ENCODE measurements at places on chromosomes 6 and 20. TPM values are rescaled to one million over a fixed set of nuclear protein-coding genes. Genes with fewer than 3 reads are reported as not detected.

The DLGAP4 gene
- 28.2 TPM for polyA plus RNA-seq

The AVP gene
- 5.2 TPM for polyA plus RNA-seq

The SNTA1 gene
- 7.7 TPM for polyA plus RNA-seq

The SLC22A16 gene
- polyA plus RNA-seq = 1.0 TPM

The POLH gene
- polyA plus RNA-seq = 6.2 TPM

The C20orf144 gene
- polyA plus RNA-seq = 0.23 TPM

The PLG gene
- 0.07 TPM for polyA plus RNA-seq

The NKX2-4 gene
- polyA plus RNA-seq = under 0.01 TPM

The TTLL9 gene
- polyA plus RNA-seq = 0.46 TPM

- DNase-seq = no peak
These were observed 62.1 kb downstream of the STK35 start for GRCh38 chr20:2163757-2164156.

- DNase-seq = no peak
These were observed 179.0 kb downstream of the BCAS1 start for GRCh38 chr20:53891306-53891894.

DNA sequence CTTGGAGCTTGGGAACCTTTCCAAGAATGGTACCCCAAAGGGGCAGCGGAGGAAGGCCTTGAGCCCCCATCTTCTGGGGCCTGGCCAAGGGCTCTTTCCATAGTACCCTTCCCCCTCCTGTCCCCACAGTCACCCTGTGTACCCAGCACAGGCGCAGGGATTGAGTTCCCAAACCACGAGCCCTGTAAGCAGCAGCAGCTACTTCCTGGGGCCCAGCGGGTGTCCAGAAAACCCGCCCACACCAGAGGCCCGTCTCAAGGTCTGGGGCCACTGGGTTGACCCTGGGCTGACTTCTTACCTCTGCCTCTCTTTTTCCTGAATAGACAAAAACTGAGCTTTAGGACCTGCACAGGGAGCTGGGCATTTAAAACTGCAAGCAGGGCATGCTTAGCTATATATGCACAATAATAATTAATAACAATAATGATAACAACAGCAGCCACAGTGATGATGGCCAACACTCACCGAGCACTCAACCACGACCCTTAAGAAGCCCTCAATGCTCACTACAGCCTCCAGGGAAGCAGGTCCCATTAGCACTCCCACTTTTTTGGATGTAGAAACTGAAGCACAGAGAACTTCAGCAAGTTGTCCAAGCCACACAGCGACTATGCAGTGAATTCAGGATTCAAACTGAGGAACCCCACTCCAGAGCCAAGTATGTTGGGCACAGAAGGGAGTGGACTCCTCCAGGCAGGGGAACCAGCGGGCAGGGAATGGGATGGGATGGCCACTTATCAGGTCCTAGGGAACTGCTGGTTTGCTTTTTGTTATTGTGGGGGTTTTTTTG, 14.5 kb downstream of the NOL4L start:
- DNase-seq = no peak

DNA sequence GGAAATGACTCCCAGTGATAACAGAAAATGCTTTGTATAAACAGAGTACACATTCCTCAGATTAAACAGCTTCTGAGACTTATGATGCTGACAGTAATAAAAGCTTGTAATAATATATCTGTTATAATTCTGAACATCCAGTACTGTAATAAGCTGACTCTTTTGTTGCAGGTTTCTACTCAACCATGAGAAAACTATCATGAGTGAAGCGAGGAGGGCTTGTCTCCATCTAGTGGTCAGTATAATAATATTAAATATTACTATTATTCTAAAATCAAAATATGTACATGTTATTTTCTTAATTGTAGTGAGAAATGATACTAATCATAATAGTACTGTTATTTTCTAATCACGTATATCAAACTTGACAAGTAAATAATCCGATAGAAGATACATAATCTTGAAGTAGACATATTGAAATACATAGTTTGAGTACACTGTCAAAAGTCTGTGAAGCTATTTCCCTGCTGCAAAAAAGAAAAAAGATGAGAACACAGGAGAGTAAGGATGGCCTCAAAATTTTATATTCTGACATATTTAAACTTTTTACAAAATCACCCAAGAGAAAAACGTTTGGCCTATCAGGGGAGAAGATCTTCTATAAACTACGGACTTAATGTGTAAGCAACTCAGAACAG, 183.1 kb downstream of the MOXD1 start:
- DNase-seq = no peak

DNA sequence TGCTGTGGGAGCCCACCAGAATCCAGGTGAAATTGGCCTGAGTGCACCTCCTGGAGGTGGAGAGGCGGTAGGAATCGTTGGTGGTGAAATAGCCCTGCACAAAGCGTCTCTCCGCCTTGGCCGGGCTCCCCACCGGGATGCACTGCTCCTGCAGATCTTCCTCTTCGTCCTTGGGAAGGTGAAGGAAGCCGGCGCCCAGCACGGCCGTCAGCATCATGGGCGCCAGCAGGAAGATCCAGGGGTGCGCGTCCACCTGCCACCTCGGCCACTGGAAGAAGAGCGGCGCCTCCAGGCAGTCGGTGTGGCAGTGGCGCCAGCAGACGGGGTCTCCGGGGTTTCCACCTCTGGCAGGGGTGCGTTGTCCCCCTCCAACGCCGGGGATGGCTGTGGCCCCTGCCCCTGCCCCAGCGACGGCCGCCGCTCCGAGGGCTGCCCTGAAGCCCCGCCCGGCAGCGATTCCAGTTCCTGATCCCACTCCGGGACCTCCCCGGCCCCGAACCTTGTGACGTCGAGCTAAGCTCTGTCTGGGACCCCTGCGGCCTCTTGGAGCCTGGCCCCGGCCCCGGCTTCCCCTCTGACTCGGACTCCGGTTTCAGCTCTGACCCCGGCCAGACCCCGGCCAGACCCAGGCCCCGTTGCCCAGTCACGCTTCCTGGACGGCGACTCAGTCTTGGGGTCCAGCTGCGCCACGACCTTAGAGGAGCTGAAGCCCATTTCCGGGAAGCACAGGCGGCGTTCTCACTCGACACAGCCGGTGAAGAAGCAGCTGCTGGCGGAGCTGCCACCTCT, 91.9 kb downstream of the CD164 start:
- no peak for DNase-seq

- no peak for DNase-seq
These were observed 419.9 kb upstream of the SOX4 start for GRCh38 chr6:21173678-21174077.

DNA sequence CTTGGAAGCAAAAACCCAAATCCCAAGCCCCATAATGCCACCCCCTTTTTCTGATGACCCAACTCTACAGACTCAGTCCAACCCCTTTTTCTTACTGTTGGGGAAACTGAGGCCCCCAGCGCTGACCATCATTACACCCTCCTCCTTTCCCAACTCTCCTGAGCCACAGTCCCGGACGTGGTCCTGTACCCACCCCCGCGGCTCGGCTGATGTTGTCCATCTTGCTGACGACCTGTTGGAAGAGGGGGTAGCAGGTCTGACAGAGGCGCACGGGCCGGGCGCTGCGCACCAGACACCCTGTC, 533 bp downstream of the OSTM1 start:
- no peak for DNase-seq

DNA sequence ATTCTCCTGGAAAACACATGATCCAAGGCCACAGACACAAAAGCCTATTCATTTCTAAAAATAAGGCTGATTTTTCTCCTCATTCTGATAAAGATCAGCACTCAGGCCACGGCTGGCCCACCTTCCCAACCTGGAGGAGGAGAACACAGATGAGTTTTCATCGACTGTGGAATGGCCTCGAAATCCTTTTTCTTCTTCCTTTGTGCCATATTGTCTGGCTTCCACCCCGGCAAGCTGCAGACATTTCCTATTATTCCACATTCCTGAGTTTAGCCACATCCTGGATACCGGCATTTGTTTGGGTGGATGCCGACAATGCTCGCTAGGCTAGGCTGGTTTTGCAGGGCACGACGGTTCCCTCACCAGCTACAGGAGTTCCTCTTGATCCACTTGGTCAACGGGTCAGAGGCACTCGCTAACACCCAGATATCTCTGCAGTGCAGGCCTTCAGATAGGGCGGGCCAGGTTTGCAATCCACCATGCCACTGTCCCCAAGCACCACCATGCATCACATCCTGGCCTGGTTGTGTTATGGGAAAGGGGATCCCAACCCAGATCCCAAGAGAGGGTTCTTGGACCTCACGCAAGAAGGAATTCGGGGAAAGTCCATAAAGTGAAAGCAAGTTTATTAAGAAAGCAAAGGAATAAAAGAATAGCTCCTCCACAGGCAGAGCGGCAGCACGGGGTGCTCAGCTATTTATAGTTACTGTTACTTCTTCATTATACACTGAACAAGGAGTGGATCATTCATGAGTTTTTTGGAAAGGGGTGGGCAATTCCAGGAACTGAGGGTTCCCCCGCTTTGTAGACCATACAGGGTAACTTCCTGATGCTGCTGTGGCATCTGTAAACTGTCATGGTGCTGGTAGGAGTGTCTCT, 4.2 kb upstream of the CTSZ start:
- no peak for DNase-seq

GRCh38 chr6:42296614-42297013, 79.0 kb upstream of the MRPS10 start:
- DNase-seq = no peak

DNA sequence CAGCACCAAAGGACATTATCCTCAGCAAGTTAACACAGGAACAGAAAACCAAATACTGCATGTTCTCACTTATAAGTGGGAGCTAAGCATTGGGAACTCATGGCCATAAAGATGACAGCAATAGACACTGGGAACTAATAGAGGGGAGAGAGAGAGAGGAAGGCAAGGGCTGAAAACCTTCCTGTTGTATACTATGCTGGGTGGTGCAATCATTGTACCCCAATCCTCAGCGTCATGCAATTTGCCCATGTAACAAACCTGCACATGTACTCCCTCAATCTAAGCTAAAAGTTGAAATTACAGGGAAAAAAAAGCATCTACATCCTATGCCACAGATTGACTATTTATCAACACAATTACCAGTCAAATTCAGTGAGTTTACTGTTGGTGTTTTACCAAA, 20.0 kb upstream of the VNN1 start:
- no peak for DNase-seq

GRCh38 chr6:77180326-77180725, 283.0 kb downstream of the HTR1B start:
- no peak for DNase-seq

DNA sequence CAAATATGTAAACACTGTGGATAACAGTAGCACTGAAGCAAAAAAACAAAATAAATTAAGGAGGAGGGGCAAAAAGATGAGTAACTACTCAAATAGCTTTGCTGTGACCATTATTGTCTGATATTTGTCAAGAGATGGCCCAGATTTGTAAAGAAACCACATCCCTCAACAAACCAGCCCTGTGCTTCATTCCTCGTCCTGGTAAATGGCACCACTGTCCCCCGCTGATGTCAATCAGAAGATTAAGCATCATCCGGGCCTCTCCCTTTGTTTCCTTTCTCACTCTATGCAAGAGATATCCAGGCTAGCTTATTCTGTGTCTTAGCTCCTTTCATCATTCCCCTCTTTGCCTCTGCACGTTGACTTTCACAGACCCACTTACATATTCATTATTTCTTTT, 259.0 kb downstream of the SYNE1 start:
- no peak for DNase-seq

DNA sequence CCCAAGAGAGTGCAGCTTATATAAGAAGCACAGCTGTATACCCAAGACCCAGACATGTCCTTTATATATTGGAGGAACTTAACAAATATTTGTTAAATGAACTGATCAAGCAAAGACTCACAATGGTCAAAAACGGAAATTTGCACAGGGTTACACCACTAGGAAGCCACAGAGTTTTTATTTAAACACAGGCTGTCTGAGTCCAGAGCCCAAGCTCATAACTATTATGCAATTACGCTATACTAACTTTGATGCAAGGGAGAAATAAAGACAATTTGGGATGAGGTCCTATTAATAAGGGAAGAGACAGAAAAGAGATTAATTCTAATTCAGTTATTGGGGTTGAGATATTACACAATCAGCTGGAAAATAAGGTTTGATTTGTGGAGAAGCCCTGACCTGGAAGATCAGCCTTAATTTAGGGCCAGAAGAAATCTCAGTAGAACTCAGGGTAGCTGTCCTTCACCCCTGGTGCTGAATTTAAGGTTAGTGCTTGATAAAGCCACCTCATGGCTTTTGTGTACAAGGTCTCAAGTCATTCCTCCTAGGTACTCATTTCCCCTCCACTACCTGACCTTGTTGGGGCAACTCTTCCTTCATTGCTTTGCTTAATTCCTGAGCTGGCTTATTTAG, 10.5 kb upstream of the ZNF334 start:
- DNase-seq = no peak

- DNase-seq = no peak
These were observed 52.2 kb upstream of the TRERF1 start for GRCh38 chr6:42503894-42504293.

DNA sequence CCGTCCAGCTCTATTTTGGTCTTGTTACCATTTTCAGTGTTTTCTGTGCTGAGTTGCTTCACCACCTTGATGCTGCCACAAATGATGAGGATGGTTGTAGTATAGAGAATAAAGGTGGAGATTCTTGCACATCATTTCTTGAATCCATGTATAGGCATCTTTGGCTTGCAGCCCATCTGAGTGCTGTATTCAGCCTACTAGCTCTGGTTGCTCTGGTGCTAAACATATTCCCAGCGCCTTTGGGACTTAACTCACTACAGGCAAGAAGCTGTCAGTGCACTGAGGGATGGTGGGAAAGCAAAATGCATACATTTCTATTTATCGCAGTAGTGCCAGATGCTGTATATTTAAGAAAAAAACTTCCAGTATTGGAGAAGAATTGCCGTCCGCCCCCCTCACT, 86.0 kb downstream of the CARMIL1 start:
- no peak for DNase-seq

All from thymus (tissue), 14 donors.